ENCODE measurements at places on chromosomes 7 and 10.

DNA sequence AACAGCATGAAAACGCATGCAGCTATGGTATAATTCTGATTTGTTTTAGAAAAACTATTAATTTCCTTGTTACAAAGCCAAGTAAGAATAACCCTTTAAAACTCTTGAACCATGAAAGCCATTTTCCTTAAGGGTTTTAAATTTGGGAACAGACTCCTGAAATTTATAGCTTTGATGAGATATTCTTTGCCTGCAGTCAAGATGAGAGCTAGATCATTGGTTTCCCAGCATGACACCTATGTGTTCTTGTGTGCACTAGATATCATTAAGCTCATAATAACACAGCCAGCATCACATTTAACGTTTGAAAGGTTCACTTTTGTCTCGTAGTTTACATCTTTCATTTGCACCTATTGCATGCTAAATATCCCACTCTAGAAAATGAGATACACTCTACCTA lies 202.2 kb downstream of the PHF14 start:
- DNase-seq, result no peak

GRCh38 chr10:116150606-116151005 lies 122.4 kb downstream of the GFRA1 start:
- no peak for DNase-seq

GRCh38 chr7:17526621-17527020 lies 228.2 kb downstream of the AHR start:
- no peak for DNase-seq

- no peak for DNase-seq
Measured at GRCh38 chr7:73891178-73891885, 30.4 kb downstream of the TMEM270 start.

GRCh38 chr7:155758348-155758747 lies 53.9 kb downstream of the SHH start:
- no peak for DNase-seq
